Cerebellar nuclear complex (tissue), 1 donor: ENCODE measurements at places on chromosomes 2 and 18.

GRCh38 chr18:28890791-28891190 lies 713.9 kb upstream of the CDH2 start:
- DNase-seq, result no peak

DNA sequence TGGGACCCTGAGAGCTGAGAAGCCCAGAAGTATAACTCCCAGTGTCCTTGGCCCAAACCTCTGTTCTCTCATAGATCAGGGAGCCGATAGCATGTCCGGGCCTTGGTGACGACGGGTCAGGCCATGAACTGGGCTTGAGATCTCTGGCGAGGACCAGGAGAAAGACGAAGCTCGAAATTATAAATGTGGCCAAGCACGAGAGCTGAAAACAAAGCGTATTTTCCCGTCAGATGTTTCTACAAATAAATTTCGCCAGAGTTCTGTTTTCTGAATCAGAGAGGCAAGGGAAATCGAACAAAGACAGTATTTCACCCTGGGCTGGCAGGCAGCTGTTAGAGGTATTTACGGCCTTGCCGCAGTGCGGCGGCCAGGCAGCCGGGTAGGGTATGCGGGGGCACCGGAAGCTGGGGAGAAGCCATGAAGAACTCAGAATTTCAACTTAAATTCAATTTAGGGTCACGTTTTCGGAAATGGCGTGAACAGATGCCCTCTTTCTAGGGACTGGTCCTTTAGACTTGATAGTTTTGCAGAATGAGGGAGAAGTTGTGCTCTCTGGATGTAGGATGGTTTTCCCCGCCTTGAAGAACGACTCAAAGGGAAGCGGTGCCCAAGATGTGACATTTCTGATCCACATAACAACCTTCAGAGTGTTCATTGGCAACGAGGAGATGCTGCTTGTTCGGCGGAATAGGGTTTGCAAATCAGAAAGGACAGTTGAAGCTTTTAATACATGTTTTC lies 9.6 kb downstream of the HOXD8 start:
- no peak for DNase-seq

GRCh38 chr2:46231721-46232120 lies 65.5 kb upstream of the EPAS1 start:
- DNase-seq, result no peak

DNA sequence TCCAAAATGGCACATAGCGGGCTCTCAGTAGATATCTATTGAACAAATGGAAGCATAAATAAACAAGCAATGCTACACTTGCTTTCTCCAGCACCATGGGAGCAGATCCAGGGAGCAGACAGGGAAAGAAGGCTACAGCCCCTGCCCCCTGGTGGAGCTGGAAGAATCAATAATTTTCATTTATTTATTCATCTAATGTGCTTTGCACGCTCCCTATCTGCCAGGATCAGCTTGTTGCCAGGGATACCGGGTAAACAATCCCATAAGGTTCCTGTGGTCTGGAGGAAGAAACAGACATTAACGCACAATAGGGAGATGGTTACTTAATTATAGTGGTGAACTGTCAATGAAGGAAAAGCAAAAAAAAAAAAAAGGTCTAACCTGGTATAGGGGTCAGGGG lies 40.1 kb upstream of the CLASP1 start:
- no peak for DNase-seq

- DNase-seq, result no peak
These were observed 28.2 kb downstream of the CCDC102B start for GRCh38 chr18:68826121-68826520.

GRCh38 chr18:9453283-9453682 lies 22.0 kb upstream of the RALBP1 start:
- DNase-seq, result no peak

GRCh38 chr2:226849349-226849748 lies 13.5 kb downstream of the RHBDD1 start:
- no peak for DNase-seq

GRCh38 chr2:199303728-199304177 lies 154.0 kb downstream of the SATB2 start:
- DNase-seq, result no peak

DNA sequence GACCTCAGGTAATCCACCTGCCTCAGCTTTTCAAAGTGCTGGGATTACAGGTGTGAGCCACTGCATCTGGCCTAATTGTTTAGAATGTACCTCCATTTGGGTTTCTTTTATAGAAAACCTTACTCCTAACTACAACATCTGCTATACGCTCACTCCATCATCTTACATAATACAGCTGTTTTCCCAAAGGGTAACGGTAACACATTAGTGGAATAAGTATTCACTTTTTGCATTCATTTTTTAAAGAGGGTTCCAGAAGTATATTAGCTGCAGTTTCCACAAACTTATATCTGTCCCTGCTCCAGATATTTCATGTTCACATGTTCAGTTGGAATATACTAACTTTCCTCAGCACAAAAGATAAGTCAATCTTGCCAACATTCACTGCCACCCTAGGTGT lies 640.1 kb upstream of the FSHR start:
- no peak for DNase-seq
